ENCODE measurements at places on chromosomes 1 and 21. TPM values are rescaled to one million over a fixed set of nuclear protein-coding genes. Genes with fewer than 3 reads are reported as not detected.

Gene HCRTR1
- not detected for total RNA-seq

DNA sequence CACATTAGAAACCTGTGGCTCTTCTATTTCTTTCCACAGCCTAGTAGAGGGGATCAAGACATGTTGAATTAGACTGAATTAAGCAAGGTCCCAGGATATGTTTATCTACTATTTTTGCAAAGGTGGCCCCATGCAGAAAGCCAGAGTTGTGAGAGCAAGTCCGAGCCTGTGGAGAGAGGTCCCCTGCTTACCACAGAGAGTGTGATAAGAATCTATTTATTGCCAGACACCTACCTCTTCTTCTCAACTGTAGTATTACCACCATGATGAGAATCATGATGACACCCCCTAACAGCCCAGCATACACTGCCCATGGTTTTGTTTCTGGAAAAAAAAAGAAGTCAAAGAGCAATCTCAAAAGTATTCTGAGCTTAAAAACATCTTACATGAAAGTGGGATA lies 23.0 kb downstream of the SLAMF1 start:
- no peak for DNase-seq
- H3K36me3 ChIP-seq: no peaks in the 10 kb centered on the region
- H3K27me3 ChIP-seq: no peaks in the 10 kb centered on the region
- H3K4me3 ChIP-seq: no peak overlapping the region

GRCh38 chr1:187121661-187122060 lies 292.9 kb downstream of the PLA2G4A start:
- H3K27ac ChIP-seq: no peak overlapping the region
- no peak overlapping the region for H3K4me3 ChIP-seq
- H3K27me3 ChIP-seq: no peaks in the 10 kb centered on the region
- H3K36me3 ChIP-seq: no peaks in the 10 kb centered on the region

DNA sequence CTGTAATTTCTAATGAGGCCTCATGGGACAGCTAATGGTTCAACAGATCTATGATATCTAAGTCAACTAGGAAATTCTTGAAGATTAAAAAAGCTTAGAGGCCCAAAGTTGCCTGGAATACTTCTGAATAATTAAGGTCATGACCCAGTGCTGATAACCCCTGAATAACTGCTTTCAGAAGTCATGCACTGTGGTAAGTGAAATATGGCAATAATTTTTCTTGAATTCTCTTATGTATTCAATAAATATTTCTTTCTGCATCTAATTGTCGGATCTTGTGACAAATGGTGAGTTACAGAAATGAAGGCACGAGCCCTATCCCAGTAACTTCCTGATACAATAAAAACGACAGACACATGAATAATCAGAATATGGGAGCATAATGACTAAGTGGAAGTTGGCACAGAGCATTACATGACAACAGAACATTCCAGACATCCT lies 219.3 kb upstream of the GREM2 start:
- H3K4me3 ChIP-seq: no peak overlapping the region
- no peaks in the 10 kb centered on the region for H3K36me3 ChIP-seq
- no peak overlapping the region for H3K27ac ChIP-seq
- H3K4me1 ChIP-seq: no peaks in the 10 kb centered on the region

- H3K27ac ChIP-seq: no peak overlapping the region
- H3K36me3 ChIP-seq: no peaks in the 10 kb centered on the region
- H3K4me3 ChIP-seq: no peak overlapping the region
- DNase-seq: no peak
Observed at GRCh38 chr1:172467446-172467845, 23.6 kb upstream of the PIGC start.
